ENCODE measurements at places on chromosomes 13 and 19.

DNA sequence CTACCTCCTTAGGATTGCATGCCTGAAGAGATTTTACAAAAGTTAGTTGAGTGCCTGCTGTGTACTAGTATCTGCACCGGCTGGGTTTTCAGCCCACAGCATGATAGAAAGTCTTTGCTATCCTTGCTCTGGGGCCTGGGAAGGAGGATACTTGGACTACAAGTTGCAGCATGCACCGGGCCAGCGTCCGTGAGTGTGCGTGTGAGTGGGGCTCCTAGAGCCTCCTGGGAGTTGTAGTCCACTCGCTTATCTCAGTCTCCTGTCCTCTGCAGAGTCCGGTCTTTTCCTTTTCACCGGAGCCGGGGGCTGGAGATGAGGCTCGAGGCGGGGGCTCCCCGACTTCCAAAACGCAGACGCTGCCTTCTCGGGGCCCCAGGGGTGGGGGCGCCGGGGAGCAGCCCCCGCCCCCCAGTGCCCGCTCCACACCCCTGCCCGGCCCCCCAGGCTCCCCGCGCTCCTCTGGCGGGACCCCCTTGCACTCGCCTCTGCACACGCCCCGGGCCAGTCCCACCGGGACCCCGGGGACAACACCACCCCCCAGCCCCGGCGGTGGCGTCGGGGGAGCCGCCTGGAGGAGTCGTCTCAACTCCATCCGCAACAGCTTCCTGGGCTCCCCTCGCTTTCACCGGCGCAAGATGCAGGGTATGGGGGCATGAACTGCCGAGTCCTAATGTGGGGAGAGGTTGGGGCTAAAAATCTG is 20.6 kb downstream of the BRSK1 start:
- DNase-seq, result no peak

- DNase-seq, result no peak
Measured at GRCh38 chr13:111215081-111216047, 100.3 kb downstream of the ARHGEF7 start.

GRCh38 chr19:35095667-35096368 is 19.8 kb upstream of the FXYD3 start:
- DNase-seq, result no peak

GRCh38 chr19:35828692-35829301 is 16.2 kb upstream of the PRODH2 start:
- DNase-seq, result peak; percentile 29

DNA sequence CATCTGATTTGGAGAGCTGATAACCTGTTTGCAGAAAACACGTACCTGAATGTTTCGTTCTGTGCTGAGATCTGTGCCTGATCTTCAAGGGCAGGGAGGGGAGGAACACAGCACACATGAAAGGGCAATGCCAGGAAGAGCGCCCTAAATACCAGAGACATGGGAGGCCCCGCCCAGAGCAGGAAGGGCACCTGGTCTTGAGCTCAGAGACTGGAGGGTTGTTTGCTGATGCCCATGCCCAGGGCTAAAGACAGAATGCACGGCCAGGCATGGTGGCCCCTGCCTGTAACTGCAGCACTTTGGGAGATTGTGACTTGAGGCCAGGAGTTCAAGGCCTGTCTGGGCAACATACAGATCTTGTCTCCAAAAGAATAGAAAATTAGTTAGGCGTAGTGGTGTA is 183.2 kb downstream of the TUBA3C start:
- no peak for DNase-seq

DNA sequence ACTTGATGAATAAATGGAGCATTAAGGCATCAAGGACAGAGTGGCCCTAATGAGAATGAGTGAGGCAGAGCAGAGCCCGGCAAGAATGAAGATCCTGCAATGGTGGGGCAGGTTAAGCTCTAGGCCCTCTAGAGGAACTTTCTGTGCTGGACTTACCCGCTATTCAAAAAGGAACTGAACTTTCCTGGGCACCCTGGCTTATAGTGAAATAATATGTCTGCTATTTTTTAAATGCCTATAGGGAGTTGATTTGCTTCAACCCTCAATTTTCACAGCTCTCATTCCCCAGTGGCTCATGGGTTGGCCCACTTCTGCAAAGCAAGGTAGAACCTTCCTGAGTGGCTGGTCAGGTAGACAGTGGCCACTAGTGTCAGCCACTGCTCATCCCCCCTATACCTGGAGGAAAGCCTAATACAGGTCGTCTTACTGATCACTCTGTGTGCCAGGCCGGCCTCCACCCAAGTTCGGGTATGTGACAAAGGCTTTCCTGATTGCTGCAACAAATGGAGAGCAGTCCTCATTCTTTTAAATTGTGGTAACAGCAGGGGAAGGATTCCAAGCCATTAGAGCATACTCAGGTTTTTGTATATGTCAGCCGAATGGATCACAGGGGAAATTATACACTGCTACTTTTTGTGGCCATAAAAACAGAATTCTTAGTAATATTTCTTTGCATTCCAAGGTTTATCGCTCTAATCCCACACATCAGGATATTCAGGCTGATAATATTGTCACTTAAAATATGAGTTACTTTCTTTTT is 103.0 kb downstream of the KL start:
- no peak for DNase-seq

DNA sequence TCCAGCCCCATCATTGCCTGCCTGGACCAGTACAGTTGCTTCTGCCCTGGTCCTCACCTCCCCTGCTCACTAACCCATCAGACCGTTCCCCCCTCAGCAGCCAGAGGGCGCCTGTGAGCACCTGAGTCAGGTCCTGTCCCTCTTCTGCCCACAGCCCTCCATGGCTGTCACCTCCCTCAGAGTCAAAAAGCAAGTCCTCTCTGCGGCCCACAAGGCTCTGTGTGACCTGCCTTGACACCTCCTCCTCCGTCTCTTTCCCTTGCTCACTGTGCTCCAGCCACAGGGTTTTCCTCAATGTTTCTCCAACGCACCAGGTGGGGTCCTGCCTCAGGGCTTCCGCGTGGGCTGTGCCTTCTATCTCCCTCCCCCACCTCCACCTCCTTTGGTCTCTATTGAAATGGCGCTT is 29.4 kb upstream of the PTPRS start:
- no peak for DNase-seq

GRCh38 chr13:24161010-24161775 is 673 bp downstream of the SPATA13 start:
- peak; percentile 40 for DNase-seq

GRCh38 chr19:46373491-46374359 is 26.8 kb downstream of the PPP5C start:
- DNase-seq, result no peak

- DNase-seq, result no peak
Measured at GRCh38 chr13:103100830-103101229, 34.6 kb upstream of the SLC10A2 start.
